ENCODE measurements at places on chromosomes 4 and X. TPM values are rescaled to one million over a fixed set of nuclear protein-coding genes. Genes with fewer than 3 reads are reported as not detected.

Gene SLC10A3
- 8.7 TPM for total RNA-seq

Gene NAP1L3
- 30.3 TPM for total RNA-seq

DNA sequence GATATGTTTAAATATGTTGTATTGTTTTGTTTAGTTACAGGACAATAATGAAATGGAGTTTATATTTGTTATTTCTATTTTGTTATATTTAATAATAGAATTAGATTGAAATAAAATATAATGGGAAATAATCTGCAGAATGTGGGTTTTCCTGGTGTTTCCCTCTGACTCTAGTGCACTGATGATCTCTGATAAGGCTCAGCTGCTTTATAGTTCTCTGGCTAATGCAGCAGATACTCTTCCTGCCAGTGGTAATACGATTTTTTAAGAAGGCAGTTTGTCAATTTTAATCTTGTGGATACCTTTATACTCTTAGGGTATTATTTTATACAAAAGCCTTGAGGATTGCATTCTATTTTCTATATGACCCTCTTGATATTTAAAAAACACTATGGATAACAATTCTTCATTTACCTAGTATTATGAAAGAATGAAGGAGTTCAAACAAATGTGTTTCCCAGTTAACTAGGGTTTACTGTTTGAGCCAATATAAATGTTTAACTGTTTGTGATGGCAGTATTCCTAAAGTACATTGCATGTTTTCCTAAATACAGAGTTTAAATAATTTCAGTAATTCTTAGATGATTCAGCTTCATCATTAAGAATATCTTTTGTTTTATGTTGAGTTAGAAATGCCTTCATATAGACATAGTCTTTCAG, 26.9 kb downstream of the NUDT6 start:
- peaks cover 54% of the 10 kb centered on the region for H3K36me3 ChIP-seq
- DNase-seq: no peak
- H3K27ac ChIP-seq: no peak overlapping the region

GRCh38 chrX:140502491-140503237, 2.2 kb downstream of the SOX3 start:
- H3K27me3 ChIP-seq: peaks cover 74% of the 10 kb centered on the region
- DNase-seq: no peak
- no peaks in the 10 kb centered on the region for H3K36me3 ChIP-seq
- peak overlapping the region; percentile 76 for H3K4me3 ChIP-seq
- no peak overlapping the region for H3K27ac ChIP-seq

DNA sequence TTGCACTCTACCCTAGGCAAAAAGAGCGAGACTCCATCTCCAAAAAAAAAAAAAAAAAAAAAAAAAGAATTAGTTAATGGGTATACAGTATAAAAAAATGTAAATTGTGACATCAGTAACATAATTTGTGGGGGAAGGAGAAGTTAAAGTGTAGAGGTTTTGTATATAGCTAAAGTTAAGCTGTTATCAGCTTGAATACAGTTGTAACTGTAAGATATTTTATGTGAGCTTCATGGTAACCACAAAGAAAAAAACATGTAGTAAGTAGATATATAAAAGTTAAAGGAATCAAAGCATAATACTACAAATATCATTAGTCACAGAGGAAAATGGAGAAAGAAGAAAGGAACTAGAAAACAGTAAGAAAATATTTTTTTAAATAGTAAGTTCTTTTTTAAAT, 53.2 kb upstream of the EPGN start:
- no peaks in the 10 kb centered on the region for H3K27me3 ChIP-seq
- no peak overlapping the region for H3K27ac ChIP-seq
- H3K36me3 ChIP-seq: peaks cover 20% of the 10 kb centered on the region
- H3K4me1 ChIP-seq: peaks cover 5% of the 10 kb centered on the region

DNA sequence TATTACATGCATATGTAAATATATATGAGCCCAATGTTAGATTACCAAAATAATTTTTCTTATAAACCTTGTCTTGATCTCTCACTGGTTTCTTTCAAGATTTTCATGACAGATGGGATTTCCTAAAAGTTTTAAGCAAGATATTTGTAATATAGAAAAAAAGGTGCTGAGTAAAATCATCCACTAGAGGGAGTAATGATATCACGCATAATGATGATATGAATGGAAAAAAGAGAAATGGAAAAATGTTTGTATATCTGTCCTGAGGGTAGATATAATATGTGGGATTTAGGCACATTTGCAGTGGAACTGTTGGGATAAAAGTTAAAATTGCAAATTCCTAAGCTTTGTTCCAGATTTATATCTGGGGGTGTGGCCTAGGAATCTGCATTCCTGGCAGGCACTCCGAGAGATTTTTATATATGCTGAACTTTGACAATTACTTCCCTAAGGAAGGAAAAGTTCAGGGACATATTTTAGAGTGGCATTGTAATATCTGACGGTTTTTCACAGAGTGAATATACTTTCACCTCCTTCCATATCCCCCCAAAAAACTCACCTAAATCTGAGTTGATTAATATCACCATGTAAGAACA, 60.5 kb downstream of the TMA16 start:
- H3K4me3 ChIP-seq: no peak overlapping the region
- no peaks in the 10 kb centered on the region for H3K36me3 ChIP-seq
- DNase-seq: no peak
- no peaks in the 10 kb centered on the region for H3K27me3 ChIP-seq
- no peaks in the 10 kb centered on the region for H3K4me1 ChIP-seq

Gene CPEB2
- 3.3 TPM for total RNA-seq

GRCh38 chr4:75662626-75663025, 10.6 kb downstream of the G3BP2 start:
- no peaks in the 10 kb centered on the region for H3K27me3 ChIP-seq
- peak overlapping the region; percentile 78 for H3K27ac ChIP-seq
- H3K4me1 ChIP-seq: peaks cover 31% of the 10 kb centered on the region
- H3K4me3 ChIP-seq: no peak overlapping the region
- no peak for DNase-seq
- H3K36me3 ChIP-seq: peaks cover 45% of the 10 kb centered on the region
